Activated CD4-positive, alpha-beta T cell treated with anti-CD3 and anti-CD28 coated beads for 36 hours (primary cell): ENCODE measurements at places on chromosomes 6 and 20. TPM values are rescaled to one million over a fixed set of nuclear protein-coding genes. Genes with fewer than 3 reads are reported as not detected.

DNA sequence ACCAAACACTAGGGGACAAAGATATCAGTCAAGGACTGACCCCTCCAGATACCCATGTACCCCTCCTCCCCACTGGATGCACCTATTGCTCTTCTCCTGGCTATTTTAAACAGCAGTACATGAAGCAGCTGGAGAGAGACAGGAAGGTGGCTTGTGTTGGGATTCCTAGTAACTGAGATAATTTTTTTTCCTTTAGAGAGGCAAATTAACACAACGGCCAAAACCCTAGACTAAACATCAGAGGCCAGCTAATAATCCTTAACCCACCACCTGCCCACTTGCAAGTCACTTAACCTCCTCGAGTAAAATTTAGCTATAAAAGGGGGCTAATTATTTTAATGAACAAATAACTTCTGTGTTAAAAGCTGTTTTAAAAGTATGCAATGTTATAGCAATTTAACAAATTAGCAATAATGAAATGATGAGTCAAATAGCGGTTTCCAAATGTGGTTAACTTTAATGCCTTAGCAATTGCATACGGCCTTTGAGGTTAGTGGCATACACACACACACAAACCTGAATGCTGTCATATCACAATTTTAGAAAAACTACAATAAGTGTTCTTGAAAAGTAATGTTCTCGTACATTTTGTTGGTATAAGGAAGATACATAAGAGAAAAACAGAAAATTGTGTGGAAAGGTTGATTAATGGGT lies 151.7 kb downstream of the FRK start:
- H3K36me3 ChIP-seq = no peaks in the 10 kb centered on the region
- peaks cover 2% of the 10 kb centered on the region for H3K27me3 ChIP-seq
- DNase-seq = no peak
- H3K4me1 ChIP-seq = no peaks in the 10 kb centered on the region
- no peak overlapping the region for H3K27ac ChIP-seq
- no peak overlapping the region for H3K4me3 ChIP-seq

GRCh38 chr20:719816-720215 lies 44.2 kb upstream of the SCRT2 start:
- DNase-seq = no peak
- H3K27me3 ChIP-seq = peaks cover 17% of the 10 kb centered on the region
- H3K4me3 ChIP-seq = no peak overlapping the region
- H3K27ac ChIP-seq = no peak overlapping the region

DNA sequence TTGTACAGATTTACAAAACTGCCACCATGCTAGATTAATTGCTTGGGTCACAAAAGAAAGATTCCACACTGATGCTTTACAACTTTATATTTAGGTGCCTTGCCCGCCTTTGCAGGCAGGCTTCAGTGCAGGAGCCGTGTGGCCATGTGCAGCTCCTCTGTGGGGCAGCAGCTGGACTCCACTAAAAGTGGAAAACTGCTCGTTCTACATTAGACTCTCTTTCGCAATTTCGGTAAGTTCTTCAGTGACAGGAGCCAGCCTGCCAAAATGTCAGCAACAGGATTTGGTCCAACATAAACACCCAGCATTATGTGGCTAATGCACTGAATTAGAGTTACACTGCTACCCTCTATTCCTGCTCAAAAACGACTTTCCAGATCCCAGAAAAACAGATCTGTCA lies 174.4 kb upstream of the KCNK16 start:
- H3K4me3 ChIP-seq = no peak overlapping the region
- H3K27me3 ChIP-seq = peaks cover 25% of the 10 kb centered on the region
- DNase-seq = no peak
- H3K27ac ChIP-seq = no peak overlapping the region
- no peaks in the 10 kb centered on the region for H3K4me1 ChIP-seq

GRCh38 chr6:125793863-125794262 lies 3.1 kb downstream of the NCOA7 start:
- peaks cover 20% of the 10 kb centered on the region for H3K36me3 ChIP-seq
- no peaks in the 10 kb centered on the region for H3K27me3 ChIP-seq
- peak overlapping the region; percentile 40 for H3K4me3 ChIP-seq

GRCh38 chr6:116101302-116101718 lies 657 bp downstream of the NT5DC1 start:
- peaks cover 15% of the 10 kb centered on the region for H3K36me3 ChIP-seq
- peak overlapping the region; percentile 88 for H3K27ac ChIP-seq
- H3K27me3 ChIP-seq = no peaks in the 10 kb centered on the region
- no peak for DNase-seq

The SLC35F1 gene
- 0.18 TPM for total RNA-seq
